Hindlimb muscle (tissue), 1 donor: ENCODE measurements at places on chromosomes 5 and 9. TPM values are rescaled to one million over a fixed set of nuclear protein-coding genes. Genes with fewer than 3 reads are reported as not detected.

Gene CER1
- not detected for polyA plus RNA-seq

Gene TNC
- 23.0 TPM for polyA plus RNA-seq

Gene SVEP1
- 20.6 TPM for polyA plus RNA-seq

Gene NPR3
- 12.0 TPM for polyA plus RNA-seq

Gene COL27A1
- 36.9 TPM for polyA plus RNA-seq

Gene HTR4
- not detected for polyA plus RNA-seq

Gene MORN5
- not detected for polyA plus RNA-seq

Gene HOMER1
- 31.1 TPM for polyA plus RNA-seq

DNA sequence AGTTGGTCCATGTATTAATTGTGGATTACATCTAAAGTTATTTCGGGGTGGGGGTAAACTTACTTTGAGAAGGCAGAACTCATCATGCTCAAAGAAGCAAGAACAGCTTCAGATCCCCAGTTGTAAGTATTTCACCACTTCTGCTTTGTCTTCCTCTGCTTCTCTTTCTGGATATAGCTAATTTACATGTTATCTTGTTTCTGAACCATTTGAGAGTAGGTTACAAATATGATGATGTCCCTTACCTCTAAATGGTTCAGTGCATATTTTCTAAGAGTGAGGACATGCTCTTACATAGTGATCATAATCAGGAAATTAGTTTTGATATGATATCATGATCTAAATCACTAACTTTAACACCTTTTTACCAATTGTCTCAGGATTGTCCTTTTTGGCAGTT, 11.9 kb downstream of the TRIO start:
- no peak for DNase-seq

GRCh38 chr5:95530416-95530815, 24.4 kb downstream of the SKIC3 start:
- DNase-seq: no peak

- DNase-seq: no peak
These were observed 16.9 kb upstream of the NKD2 start for GRCh38 chr5:991472-992267.

GRCh38 chr9:80070071-80070742, 498.4 kb downstream of the TLE4 start:
- no peak for DNase-seq

- no peak for DNase-seq
These were observed 92.2 kb downstream of the ADAMTSL1 start for GRCh38 chr9:18566121-18566520.

DNA sequence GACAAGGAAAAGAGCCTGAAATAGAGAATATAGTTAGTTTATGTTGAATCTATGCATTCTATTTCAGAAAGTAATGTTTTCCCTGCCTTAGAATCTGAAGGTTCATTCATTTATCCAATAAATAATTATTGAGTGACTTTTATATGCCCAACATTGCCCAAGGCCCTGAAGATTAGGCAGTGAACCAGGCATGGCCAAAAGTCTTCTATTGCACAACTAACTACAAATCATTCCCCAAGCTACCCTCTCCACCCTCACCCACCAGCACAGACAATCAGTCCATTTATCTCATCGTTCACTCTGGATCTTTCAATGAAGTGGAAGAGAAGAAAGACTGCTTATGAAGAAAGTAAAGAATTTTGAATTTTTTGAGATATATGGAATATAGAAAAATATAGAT, 268.4 kb downstream of the PLK2 start:
- no peak for DNase-seq

GRCh38 chr5:180646289-180646962, 3.0 kb downstream of the FLT4 start:
- no peak for DNase-seq

DNA sequence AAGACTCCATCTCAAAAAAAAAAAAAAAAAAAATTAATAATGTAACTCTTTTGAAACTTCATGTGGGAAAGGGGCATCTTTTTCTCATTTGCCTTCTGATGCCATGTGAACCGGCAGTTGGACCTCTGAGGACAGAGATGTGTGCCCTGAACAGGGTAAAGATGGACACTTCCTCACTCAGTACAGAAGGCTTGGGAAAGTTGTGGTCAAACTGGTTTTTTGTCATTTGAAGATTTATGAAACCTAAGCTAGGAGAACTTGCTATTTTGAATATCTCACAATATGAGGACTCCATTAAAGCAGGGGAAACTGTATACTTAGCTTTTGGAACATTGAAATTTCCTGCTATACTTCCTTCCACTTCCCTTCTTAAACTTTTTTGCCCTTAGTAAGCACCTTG, 147.5 kb upstream of the ALDH1B1 start:
- DNase-seq: no peak

DNA sequence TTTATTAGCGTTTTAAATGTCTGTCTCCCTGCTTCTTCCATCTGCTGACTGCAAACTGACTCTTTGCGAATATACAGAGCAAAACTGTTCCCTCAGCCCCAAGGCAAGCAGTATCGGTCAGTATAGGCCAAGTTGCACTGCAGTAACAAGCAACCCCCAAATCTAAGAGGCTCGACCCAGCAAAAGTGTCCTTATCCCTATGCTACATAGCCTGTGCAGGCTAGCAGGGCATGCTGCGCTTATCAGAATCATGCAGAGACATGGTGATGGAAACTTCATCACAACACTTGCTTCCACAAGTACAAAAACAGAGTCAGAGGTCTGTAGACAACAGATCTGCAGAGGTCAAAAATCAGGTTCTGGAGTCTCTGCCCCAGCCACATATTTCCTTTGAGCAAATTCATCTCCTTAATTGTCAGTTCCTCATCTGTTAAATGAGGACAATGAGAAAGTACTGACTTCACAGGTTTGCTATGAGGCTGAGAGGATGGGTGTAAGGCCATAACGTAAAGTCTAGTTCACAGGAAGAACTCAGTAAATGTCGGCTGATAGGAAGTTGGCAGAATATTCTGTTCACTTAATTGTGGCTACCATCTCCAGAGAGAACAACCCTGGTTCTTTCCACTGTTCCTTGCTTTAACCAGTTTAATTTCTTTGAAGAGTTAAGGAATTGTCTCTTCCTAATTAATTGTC, 9.6 kb upstream of the IL17B start:
- no peak for DNase-seq

DNA sequence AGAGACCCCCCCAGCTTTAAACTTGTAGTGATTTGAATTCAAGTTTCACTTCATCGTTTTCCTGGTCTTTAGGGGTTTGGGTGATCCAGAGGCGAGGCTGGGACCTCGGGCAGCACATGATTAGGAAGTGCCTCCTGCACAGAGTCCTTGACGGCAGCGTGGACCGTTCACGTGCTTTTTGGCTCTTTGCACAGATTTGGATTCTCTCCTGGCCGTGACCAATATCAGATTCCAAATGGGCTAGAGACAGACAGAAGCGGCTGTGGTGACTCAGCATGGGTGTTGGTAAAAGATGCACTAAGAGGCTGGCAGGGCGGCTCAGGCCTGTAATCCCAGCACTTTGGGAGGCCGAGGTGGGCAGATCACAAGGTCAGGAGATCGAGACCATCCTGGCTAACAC, 117.2 kb upstream of the CACNA1B start:
- DNase-seq: no peak

GRCh38 chr5:85576666-85577065, 1041.1 kb upstream of the COX7C start:
- DNase-seq: no peak

GRCh38 chr9:88291056-88291455, 97.2 kb upstream of the SPIN1 start:
- no peak for DNase-seq

- DNase-seq: no peak
These were observed 12.8 kb downstream of the TRAF1 start for GRCh38 chr9:120913647-120914264.

GRCh38 chr5:161261668-161262323, 284.7 kb downstream of the GABRB2 start:
- no peak for DNase-seq

GRCh38 chr5:15286650-15287049, 213.3 kb upstream of the FBXL7 start:
- no peak for DNase-seq

DNA sequence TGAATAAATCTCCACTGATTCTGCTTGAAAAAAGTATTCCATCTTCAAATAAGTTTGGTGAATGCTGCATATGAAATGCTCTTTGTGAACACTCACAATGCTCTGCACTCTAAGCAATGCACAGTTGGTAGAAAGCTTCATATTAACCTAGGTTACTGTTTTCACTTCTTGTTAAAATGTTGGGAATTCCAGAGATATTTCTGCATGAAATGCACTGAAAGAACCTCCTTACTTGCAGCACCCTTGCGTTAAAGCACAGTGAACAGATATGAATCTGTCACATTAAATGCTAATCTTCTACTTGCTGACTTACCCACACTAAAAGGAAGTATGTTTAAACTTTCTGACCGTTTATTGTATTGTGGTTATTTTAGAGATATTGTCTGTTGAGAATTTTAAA, 584.1 kb upstream of the NUDT12 start:
- DNase-seq: no peak

DNA sequence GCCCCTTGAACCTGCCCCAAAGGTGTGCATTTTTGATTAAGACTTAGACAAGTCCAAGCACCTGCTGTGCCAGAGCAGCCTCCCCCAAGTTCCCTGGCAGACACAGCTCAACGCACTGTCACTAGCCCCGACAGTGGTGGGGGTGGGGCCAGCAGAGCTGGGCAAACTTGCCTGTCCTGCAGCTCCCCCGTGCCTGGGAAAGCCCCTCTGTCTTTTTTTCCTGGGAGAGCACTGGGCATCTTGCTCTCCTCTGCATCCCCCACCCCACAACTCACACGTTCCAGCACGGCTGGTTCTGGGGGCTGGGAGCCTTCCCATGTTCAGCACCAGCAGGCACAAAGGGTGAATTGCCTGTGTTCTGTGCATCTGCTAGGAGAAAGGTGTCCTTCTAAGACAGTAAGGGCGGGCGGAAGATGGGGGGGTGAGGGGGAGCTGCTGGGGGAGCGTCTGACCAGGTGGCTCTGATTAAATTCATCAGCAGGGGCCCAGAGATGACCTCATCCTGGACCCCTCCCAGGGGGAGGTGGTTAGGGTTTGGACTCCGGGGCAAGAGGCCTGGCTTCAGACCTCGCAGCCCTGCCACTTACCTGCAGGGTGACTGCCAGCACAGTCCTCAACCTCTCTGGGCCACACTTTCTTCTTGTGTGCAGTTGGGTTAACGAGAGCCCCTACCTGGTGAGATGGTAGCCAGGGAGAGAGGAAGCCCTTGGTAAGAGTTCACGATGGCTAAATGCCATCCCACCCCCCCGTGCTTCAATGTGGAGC, 23.5 kb downstream of the HMCN2 start:
- no peak for DNase-seq
